ENCODE measurements at places on chromosomes 5 and 9.

DNA sequence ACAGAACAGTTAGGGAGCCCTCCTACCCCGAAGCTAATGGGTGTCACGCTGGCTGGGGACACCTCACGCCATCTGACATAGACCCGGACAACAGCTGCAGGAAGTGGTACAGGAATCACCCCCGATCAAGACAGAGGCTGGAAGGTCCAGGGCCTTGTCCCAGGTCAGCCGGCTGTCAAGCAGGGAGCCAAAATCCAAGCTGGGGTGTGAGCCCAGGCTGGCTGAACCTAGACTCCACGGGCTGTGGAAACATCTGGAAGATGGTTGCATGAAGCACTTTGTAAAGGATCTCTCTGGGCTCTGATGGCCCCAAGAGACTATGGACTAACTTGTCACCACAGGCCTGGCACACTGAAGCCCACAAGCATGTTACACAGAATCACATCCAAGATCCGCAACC lies 68.9 kb upstream of the STXBP1 start:
- DNase-seq, result no peak

DNA sequence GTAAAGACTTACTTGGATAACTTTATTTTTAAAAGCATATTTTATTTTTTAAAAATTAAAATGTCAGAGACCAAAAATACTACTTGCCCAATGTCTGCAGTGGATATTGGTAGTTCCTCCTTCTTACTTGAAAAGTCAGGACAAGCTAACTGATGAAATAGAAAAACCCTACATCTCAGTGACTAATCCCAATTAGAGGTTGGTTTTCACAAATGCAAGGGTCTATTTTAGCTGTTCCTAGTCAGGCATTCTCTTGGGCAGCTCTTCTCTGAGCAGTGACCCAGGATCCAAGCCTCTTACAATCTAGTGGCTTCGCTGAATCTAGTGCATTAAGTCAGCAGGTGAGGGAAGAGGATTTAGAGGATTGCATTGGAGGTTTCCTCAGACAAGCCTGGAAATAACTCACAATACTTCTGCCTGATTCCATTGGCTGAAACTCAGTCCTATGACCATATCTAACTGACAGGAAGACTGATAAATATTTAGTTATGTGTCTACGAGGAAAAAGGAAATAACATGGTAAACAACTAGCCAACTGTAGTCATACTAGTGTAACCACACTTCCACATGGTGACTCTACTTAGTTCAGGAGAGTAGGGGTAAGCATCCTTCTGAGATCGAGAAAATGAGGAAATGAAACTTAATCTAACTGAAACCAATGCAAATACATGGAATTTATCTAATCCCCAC lies 34.2 kb upstream of the MIER3 start:
- DNase-seq, result no peak

- no peak for DNase-seq
Measured at GRCh38 chr5:137778772-137779564, 24.8 kb upstream of the HNRNPA0 start.

GRCh38 chr9:27851858-27852257 lies 278.6 kb upstream of the C9orf72 start:
- DNase-seq, result no peak

GRCh38 chr9:21110708-21111576 lies 30.7 kb downstream of the IFNW1 start:
- no peak for DNase-seq

GRCh38 chr5:96714951-96715451 lies 52.8 kb downstream of the CAST start:
- peak; percentile 29 for DNase-seq

GRCh38 chr5:159765760-159766517 lies 150.3 kb upstream of the ADRA1B start:
- DNase-seq, result no peak

DNA sequence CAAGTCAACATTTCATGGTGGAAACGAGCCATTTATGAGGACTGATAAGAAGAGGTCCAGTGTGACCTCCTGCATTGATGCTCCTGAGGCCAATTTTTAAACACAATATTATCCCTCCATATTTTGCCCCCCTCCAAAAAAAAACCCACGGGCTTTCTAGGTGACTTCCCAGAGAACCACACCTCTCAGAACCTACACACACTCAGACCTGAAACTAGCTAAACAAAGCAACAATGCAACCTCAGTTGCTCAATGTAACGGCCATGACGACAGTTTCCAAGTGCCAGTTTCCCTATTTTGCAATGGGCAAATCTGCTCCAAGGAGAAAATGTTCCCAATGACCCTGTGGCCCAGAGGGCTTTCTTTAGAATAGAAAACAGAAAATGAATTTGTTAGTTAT lies 3.5 kb downstream of the NRG2 start:
- no peak for DNase-seq

GRCh38 chr5:67315082-67315989 lies 118.7 kb upstream of the CD180 start:
- no peak for DNase-seq

- DNase-seq, result no peak
Measured at GRCh38 chr9:16879416-16879815, 8.9 kb upstream of the BNC2 start.

DNA sequence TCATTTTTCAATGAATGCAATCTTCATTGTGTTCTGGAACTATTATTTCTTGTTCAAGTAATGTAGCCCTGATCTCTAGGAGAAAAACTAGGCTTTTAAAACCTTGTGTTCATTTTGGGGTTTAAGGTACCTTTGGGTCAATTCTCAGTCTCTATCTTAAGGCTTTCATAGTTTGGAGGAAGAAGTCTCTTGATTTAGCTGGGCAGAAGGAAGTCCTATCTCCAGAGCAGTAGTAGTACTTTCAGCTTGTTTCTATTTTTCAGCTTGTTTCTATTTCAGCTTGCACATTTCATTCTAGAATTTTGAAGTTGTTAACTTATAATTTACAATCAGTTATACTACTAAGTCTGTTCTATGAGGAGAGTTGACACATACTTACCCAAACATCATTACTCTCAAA lies 15.2 kb downstream of the CSNK1G3 start:
- no peak for DNase-seq

- DNase-seq, result no peak
Measured at GRCh38 chr5:122311497-122311960, 508 bp upstream of the SNCAIP start.

DNA sequence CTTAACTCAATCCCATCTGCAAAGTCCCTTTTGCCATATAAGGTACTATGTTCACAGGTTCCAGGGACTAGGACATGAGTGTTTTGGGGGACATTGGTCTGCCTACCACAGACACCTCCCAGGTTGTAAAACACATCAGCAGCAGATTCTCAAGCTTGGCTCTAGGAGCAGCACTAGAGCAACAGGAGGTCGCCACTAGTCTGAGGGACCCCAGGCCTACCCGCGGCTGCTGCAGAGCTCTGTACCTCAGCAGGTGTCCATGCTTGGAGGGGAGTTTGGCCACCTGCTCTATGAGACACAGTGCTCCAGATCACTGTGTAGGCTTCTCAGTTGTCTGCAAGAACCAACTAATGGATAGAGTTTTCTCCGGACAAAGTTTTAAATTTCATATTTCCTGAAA lies 262.2 kb upstream of the ARRDC3 start:
- DNase-seq, result no peak

DNA sequence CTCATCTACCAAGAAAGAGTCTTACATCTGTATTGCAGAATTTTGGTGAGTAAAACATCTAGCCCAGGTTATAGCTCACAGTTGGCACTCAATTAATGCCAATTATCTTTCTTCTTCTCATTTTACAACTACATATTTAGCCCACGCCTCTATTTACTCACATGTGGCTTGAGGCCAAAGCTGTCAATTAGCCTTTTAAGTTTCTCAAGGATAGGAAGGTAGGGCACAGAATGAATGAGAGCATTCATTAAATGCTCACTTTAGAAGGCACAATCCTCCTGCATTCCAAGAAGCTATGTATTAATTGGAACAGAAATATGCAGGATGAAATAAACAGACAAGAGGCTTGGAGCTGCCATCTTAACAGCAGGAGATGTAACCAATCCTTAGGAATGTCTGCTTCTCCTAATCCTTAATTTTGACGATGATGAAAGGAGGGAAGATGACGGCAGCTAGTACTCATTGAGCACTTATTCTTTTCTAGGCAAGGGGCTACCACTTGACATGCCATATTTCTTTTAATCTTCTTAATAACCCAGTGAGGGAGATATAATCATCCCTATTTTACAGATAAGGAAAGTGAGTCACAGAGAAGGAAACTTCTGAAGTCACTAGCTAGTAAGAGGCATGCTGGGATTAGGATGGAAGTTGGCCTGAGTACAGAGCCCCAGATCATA lies 30.8 kb upstream of the PANK3 start:
- no peak for DNase-seq

GRCh38 chr5:132688536-132689339 lies 14.9 kb downstream of the IL4 start:
- no peak for DNase-seq

DNA sequence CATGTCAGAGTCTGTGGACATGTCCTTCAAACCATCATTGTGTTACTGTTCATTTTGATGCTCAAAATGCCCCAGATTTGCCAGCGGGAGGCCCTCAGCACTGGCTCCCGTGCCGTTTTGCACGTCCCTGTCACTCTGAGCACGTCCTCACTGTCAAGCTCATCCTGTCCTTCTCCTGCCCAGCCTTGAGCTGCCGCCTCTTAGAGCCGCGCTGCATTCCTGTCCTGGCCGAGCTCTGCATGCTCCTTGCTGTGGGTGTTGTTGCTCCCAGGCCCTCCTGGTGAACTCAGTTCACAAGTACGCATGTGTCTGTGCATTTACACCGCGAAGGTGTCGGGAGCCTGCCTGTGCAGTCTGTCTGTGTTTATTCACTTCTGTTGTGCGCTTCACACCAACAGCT lies 62.2 kb downstream of the WNK2 start:
- no peak for DNase-seq

- no peak for DNase-seq
Measured at GRCh38 chr9:71706176-71706575, 62.1 kb downstream of the CEMIP2 start.

GRCh38 chr9:77427256-77427927 lies 220.7 kb downstream of the GNA14 start:
- DNase-seq, result no peak

DNA sequence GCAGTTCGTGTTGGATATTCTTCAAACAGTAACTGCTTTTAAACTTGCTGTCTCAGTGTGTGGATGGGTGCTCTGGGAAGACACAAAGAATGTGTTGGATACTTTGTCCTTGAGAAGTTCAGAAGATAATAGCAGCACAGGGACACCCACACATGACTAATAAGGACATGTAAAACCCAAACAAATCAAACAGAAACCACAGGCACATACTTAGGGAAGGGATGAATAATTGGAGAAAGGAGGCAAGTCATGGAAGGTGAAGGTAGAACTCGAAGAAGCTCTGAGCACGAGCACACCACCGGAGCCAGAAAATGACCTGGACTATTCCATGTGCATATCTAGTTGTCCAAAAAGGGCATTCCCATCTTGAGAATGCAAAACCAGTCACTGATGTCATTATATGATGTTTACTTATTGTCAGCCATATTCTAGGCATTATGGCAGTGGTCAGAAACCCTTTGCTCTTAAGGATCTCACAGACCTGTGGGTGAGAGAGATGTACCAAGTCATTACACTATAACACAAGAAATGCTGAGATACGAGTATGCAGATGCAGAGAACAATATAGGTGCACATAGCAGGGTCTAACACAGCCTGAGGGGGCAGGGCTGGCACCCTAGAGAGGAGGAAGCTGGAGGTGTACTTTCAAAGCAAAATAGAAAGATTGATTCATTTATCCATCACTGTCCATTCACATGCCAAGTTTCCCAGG lies 152.9 kb downstream of the PIK3R1 start:
- no peak for DNase-seq

DNA sequence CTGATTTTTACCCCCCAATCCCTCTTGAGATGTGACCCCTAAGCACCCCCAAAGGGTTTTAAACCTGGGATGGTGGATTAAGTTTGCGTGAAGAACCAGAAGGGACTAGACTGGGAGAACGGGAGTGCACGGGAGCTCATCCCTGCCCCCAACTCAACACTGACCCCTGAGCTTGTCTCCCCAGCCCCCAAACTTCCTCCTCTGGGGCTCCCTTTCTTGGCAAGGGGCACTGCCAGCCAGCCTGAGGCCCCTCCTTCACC lies 5.0 kb upstream of the SET start:
- no peak for DNase-seq

DNA sequence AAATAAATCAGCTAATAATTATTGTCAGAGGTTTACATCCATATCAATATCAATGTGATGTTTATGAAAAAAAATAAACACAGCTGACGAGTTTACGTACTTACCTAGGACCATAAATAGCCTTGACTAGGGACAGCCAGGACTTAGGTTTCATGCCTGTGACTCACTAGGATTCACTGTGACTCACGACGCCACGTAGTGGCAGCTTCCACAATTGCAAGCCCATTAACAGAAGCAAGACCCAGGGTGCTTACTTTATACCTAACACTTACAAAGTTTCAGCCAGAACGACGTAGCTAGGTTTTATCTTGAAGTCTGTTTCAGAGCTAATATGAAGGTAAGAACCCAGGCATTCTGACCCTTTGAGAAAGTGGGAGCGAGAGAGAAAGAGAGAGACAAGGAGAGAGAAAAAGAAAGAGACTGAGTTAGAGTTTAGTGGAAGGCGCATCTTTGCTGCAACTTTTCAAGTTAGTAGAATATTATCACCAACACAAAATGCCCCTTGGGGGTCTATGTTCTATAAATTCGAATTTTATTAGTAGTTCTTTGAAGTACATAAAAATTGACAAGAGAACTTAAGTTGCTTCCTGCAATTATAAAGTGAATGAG lies 191.2 kb downstream of the GNA14 start:
- DNase-seq, result peak; percentile 56

DNA sequence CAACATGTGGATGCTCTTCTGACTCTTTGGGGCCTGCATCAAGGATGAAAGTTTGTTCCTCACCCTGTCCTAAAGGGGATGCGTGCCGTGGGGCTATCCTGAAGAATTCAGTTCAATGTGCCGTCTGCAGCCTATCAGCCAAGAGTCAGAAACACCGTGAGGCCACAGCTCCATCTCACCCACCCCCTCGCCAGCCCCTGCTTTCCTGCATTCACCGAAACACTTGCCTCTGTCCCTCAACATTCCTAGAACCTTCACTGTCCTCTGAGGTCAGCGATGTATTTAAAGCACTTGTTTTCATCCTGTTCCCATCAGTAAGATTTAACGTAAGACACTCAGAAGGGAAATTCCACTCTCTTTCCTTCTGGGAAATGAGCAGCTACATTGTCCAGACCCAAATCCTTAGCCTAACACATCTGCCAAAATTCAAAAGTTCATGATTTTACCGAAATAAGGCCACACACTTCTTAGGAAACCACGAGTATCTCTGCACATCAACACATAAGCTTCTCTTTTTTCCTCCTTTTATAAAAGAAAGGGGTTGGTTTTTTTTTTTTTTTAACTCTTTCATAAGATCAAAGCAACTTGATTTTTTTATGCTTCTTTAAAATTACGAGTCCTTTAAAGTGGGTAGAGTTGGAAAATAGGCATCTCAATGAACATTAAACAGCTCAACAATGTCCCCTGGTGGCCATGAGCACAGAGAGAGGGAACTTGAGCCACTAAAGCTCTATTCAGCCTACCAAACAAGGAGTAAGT lies 100.7 kb downstream of the SUSD1 start:
- DNase-seq, result peak; percentile 76

Measured in naive thymus-derived CD8-positive, alpha-beta T cell (primary cell).